ENCODE measurements at places on chromosomes 1 and 21.
A peak's percentile ranks its signal among the peaks of the same experiment; 100 is the strongest.

GRCh38 chr1:20476265-20477038 is 9.6 kb downstream of the CAMK2N1 start:
- peak; percentile 26 for DNase-seq

DNA sequence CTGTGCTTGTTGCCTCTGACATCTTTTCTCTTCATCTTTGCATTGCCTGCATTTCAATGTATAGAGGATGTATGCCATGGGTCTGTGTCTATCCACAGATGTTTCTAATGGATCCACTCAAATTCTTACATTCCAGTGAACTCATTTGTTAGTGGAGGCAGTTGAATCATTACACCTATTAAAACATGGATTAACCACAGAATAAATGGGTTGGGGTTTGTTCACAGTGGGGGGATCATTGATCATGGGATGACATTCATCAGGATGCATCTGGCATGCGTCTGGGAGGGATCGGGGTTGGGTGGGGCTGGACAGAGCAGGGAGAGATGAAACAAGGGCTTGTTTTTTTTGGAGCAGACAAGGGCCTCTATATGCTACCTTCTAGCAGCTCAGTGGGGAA is 182.5 kb downstream of the RHOU start:
- no peak for DNase-seq

DNA sequence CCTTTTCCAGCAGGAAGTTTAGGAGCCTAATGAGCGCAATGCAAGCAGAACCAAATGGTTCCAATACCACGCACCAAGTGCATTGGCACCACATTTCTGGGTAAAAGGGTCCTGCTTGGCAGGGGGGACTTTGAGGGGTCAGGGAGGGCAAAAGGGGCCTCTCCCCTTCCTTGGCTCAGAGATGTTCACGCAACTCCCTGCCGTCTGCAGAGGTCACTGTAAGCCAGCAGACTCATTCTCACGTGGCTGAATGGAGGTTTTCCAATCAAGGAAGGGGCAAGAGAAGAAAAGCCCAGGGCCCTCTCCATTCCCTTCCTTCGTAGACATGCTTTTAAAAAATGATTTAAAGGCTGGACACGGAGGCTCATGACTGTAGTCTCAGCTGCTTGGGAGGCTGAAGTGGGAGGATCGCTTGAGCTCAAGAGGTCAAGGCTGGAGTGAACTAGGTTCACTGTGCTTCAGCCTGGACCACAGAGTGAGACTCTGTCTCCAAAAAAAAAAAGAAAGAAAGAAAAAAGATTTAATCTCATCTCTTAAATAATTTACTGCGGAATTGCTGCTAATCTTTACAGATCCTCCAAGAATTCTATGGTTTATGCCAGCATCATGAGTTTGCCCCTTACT is 80.3 kb downstream of the RUNX3 start:
- DNase-seq: no peak

GRCh38 chr1:31746687-31747086 is 17.5 kb downstream of the ADGRB2 start:
- peak; percentile 12 for DNase-seq

GRCh38 chr1:239678181-239678580 is 291.8 kb downstream of the CHRM3 start:
- DNase-seq: no peak

GRCh38 chr1:225987491-225988316 is 11.4 kb downstream of the SDE2 start:
- DNase-seq: peak; percentile 44

- DNase-seq: peak; percentile 9
These were observed 34.7 kb downstream of the RGSL1 start for GRCh38 chr1:182484531-182485257.

Measured in NCI-H510A treated with DMSO at 0.1 percent for 48 hours (cell line).